ENCODE measurements at places on chromosomes 12 and 14.

GRCh38 chr12:113366827-113367226 is 8.4 kb downstream of the PLBD2 start:
- no peak for DNase-seq

DNA sequence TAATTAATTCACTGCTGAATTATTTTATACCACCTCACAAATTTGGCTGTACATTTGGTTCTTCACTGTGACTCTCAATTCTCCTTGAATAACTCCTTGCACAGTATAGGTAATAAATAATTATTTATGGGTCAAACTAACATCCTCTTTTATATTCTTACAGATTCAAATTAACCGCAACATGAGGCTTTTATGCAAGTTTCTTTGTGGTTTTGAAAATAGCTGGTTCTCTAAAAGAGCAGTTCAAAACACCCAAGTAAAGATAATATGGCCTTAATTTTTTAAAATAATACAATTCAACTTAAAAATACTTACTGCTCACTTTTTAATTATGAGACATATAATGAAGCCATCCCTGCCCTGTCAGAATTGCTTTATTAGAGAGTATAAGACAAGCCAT is 12.9 kb upstream of the TRIM9 start:
- no peak for DNase-seq

DNA sequence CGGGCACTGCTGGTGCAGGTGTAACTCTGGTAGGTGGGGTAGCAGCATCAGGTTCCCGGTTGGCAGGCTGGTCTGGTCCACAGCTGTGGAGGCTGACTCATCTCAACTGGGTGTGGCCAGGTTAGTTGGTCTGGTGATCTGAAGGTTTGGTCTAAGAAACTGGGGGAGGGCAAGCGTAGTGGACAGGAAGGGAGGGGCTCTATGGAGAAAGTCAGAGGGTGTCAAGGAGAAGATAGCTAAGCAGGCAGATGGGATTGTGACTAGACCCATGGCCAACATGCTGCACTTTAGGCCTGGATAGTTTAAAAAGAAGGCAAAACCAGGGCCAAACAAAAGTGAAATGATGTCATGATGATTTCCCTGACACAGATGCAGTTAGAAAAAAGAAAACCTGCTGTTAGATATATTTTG is 7.9 kb downstream of the TRIM9 start:
- DNase-seq: no peak

- no peak for DNase-seq
These were observed 307.2 kb downstream of the ADGRD1 start for GRCh38 chr12:131260954-131261353.

DNA sequence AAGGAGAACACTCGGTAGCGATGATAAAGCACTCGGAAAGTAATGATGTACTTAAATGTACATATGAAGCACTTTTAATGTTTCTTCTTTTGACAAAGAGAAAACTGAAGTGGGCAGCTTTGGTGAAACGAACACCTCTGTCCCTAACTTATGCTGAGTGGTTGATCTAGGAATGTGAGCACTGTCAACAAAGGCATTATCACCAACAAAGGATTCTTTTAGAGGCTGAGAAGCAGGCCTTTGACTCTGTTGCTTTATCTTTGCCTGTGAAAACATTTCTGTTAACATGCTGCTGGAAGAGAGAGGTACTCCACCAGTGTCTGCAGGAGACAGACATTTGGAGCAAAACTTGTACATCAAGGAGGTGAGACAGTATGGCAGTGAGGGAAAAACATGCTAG is 103.2 kb upstream of the VRK1 start:
- DNase-seq: no peak

- DNase-seq: no peak
These were observed 1083.2 kb downstream of the FLRT2 start for GRCh38 chr14:86613126-86613525.

- DNase-seq: peak; percentile 59
These were observed at the start of gene SLC6A15 for GRCh38 chr12:84912198-84913128. TSS of gene SLC6A15 (minus strand) at chr12:84912799. CDS start at chr12:84892120, 20,679 bp downstream.

DNA sequence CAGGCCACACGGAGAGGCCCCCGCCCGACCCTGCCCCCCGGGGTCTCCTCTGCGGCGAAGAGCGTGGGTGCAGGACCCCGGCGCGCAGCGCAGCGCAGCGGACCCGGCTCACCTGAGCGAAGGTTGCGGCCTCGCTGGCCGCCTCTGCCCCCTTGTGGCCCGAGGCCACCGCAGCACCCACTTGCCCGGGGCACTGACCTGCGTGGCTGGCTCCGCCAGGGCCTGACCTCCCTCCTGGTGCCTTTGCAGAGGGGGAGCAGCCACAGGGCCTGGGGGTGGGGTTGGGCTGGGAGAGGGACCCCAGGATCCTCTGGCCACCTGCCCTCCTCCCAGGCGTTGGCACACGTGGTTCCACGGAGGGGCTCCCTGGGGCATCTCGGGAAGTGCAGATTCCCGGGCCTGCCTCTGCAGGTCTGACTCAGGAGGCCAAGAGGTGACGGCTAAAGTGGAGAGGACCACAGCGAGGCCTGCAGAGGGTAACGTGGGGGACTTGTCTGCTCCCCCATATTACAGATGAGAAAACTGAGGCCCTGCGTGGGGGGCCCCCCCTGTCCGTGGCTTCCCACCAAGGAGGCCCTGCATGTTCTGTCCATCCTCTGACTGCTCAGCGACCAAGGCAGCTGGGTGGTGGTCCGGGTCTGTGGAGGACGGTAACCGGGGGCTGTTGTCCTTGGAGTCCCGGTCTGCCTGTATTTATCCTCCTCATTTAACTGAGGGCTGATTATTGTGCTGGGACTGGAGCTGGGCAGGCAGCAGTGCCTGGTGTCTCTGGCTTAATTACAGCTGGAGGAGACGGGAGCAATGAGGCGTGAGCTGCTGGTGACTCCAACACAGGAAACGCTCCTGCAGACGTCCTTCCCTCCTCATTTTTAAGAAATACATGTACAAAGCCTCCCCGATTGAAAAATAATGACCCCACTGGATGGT is 67.9 kb upstream of the BEGAIN start:
- no peak for DNase-seq

GRCh38 chr12:49040364-49040855 is 20.2 kb downstream of the KMT2D start:
- DNase-seq: no peak

GRCh38 chr12:56987011-56987410 is 19.3 kb downstream of the ZBTB39 start:
- no peak for DNase-seq

DNA sequence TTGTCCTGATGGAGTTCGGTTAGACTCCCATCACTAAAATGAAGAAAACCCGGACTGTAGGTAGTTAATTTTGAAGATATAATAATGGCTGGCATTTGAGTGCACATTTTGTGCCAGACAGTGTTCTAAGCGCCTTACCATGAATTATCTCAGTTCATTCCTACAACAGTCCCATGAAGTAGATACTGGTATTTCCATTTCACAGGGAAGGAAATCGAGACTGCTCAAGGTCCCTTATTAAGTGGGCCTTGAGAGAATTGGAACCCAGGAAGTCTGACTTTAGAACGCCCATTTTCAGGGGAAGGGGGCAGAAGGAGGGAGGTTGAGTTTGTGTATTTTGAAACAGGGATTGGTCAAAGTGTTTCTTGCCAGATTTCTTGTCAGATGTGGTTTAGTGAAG is 855 bp downstream of the MNAT1 start:
- DNase-seq: no peak

- DNase-seq: no peak
These were observed 58.2 kb downstream of the ESR2 start for GRCh38 chr14:64235652-64236640.

- no peak for DNase-seq
These were observed 1.8 kb upstream of the PPP1R12A start for GRCh38 chr12:79936670-79937069.

DNA sequence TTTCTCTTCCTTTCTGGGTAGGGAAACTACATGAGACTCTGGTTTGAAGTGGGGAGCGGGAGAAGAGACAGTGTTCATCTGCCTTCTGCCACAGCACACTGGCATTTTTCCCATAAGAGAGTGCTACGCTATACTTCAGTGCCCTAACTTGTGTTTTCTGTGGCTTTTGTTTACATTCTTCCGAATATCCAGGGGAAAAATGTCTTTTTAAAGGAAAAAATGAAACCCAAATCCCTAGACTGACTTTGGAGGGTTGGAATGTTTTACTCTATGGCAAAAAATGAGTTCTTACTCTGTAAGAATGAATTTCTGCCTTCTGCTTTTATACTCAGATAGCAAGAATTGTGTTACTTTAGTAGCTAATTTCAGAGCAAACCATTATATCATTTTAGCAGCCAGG is 88.1 kb upstream of the TMEM263 start:
- DNase-seq: no peak

DNA sequence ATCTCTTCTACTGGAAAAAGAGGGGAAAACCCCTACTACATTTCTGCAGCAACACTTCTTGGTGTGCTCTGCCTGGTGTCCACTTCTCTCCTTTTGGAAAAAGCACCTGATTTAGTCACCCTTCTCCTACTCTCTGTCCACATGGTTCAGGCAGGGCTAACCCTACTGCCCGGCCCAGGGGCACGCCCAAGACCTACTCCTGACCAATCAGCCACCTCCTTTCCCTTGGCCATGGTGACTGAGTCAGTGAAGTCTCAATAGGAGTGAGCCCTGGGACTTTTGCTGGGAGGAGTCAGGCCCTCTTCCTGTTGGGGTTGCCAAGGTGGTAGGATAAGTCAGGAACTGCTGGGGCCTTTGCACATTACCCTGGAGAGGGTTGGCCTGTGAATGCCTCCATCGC is 52.5 kb upstream of the MYL2 start:
- no peak for DNase-seq

GRCh38 chr14:94907626-94908261 is 137.8 kb upstream of the GSC start:
- DNase-seq: no peak

Measured in substantia nigra (tissue), 51 donors.